ENCODE measurements at places on chromosomes 7 and 10.

GRCh38 chr7:4345004-4345403, 337.1 kb upstream of the FOXK1 start:
- DNase-seq = no peak

DNA sequence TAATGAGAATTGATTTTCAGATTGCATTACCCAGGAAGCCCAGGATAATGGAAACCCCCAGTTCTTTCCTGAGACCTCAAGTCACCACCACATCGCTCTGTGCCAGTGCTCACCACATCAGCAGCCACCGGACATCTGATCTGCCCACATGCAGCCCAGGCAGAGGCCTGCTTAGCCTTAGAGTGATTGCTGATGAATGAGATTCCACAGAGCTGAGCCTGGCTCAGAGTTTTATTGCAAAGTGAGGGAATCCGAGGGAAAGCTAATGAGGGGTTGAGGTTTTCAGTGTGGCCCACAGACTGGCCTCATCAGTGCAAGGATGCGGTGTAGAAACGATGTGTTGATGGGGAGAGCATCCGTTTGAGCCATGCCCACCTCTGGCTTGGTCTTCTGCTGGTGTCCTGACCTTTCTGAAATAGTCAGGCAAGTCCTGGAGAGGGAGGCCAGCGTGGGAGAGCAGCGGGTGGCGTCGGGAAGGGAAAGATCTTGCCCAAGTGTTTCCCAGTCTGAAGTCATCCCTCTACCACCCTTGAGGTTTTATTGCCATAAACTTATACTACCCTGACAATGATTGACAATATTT, 120.3 kb downstream of the ITIH5 start:
- DNase-seq = no peak

DNA sequence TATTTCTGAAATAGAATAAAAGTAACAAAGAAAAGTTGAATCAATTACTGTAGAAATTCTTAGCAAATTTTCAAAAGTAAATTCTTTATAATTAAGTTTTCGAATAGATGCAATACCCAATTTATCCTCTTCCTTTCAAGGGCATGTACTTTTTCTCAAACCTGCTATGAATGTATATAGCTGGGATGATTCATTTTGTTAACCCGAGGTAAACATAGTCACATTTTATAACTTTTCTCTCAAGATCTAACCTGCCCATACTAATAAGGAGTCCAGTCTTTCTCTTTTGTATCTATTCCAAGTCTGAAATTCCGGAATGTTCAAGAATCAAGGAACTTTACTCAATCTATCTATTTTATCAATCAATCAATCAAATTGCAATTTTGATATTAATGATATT, 1072.9 kb downstream of the REEP3 start:
- no peak for DNase-seq

DNA sequence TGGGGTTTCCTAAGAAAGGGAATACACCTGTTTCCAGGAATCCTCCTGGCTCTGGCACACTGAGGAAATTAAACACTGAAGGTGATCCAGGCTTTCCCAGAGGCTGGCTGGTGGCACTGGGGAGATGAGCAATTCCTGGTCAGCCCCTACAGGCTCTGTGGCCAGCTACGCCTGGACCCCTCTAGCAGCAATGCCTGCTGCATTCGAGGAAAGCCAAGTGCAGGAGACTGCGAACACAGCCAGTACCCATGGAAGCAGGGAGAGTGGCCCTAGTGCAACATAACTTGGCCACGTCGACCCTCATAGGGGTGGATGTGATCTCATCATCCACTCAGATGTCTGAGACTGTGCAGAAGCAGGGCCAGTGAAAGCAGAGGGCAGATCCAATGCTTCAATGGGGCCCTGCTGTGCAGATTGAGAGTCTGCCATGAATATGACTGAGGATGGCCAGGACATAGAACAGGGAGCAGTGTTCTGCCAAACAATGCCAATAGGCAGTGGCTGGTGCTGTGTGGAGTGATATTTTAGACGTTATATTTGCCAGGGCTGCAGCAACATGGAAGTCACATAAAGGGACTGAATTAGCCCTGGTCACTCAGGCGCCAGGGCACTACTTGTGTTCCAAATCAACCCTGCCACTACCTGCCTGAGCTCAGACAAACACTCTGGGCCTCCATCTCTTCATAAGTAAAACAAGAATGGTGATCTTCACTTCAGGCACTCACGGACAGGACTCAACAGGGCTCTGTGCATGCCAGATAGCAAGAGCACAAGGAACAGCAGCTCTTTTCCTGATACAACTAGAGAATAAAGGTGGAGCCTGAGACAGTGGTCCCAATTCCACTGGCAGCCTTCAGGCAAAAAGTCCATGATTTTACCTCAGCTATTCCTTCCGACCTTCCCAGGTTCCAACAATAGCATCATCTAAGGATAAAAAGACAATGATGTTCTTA, 2.4 kb downstream of the ZNF488 start:
- no peak for DNase-seq

GRCh38 chr10:74189999-74190421, 39.0 kb downstream of the ADK start:
- no peak for DNase-seq

DNA sequence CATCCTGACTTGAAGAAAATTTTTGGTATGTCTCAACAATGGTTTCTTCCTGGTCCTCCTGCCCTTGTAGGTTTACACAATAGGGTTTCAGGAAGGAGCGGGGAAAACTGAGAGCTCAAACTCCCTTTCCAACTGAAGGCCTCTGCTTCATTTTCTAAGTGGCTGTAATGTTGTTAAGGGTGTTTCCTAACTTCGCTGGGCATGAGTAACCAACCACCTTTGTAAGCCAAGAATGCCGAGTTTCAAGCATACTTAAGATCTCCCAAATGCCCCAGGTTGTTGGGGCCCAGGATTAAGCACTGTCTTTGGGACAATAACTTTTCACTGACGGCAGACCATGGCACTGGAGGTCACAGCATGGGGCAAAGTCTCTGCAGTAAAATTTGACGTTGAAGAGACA, 33.6 kb upstream of the DRGX start:
- DNase-seq = no peak

GRCh38 chr10:132443983-132444876, 47.2 kb downstream of the PWWP2B start:
- DNase-seq = no peak

DNA sequence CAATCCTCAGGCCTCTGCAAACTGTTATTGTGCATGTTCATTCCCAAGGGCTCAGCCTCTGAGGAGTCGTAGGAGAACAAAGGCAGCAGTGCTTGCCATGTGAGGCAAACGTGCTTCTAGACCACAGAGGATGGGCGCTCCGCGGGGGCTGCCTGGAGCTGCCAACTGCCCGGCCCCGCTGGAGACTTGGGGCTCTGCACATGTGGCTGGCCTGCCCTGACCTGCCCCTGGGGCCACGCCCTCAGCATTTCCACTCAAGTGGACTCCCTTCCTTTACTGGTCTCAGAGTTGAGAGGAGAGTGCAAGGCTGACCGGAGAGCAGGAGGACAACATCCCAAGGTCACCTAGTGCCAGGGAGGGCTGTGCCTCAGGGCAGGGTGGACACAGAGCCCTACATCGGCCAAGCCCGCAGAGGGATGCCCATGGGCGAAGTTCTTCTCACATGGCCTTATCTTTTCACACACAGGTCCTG, 222.3 kb upstream of the ZNF32 start:
- DNase-seq = no peak

DNA sequence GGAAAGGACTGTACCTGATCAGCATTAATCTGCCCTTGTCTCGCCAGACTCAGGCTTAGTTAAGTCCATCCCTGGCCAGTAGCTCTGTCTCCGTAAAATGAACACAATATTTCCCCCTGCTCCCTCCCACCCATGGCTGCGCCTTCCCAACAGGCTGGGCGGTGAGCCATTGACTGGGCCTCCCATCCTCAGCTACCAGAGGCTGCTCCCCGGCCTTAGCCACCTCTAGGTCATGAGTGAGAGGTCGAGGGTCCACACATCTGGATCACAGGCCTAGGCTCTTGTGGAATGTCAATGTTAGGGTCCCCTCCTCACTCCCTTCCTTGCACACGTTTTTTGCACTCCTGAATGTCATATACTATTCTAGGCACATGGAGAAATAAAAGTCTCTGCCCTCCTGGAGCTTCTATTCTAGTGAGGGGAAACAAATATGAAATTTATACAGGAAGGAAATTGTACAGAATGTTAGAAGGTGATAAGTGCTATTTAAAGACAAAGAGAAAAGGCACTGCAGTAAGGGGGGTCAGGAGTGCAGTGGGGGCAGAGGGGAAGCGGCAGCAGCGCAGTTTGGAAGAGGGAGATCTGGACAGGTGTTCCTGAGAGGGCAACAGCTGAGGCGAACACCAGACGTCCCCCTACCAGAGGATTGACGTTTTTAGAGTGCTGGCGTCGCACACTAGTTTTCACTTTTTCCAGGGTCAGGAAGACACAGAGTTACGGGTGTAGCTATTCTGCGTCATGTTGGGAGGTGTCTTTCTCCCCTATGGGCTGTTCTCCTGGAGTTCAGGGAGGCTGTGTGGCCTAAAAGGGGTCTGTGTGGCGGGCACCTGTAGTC, 17.2 kb upstream of the EIF5AL1 start:
- no peak for DNase-seq

DNA sequence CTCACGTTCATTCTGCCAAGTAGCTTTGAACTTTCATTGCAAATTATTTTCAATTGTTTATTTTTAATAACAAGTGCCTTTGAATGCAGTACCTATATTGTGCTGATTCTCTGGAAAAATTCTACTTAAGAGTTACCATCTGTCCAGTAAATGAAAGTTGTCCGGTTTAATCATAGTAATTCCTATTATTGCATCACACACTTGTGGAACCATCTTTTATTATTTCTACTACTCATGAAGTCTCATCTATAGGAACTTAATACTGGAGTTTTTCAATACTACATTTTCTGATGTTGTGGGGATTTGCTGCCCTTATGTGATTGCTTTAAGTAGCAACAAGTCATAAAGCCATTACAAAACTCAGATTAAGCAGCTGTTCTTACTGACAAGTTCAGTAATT, 16.5 kb upstream of the SKAP2 start:
- no peak for DNase-seq

DNA sequence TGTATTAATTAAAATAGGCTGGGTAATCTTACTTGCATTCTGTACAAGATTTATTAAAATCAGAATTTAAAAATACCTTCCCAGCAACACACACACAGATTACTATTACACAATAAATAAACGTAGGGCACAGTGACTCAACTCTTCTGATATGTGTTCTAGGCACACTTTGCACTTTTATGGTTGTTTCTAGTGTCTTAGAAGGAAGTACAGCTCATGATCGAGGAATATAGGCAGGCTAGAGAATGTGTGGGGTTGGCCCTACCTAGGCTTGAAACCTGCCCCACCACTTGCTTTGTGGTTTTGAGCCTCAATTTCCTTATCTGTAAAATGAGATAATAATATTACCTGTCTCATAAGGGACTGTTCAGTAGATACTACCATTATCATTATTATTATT, 30.5 kb downstream of the ARMC3 start:
- DNase-seq = no peak

DNA sequence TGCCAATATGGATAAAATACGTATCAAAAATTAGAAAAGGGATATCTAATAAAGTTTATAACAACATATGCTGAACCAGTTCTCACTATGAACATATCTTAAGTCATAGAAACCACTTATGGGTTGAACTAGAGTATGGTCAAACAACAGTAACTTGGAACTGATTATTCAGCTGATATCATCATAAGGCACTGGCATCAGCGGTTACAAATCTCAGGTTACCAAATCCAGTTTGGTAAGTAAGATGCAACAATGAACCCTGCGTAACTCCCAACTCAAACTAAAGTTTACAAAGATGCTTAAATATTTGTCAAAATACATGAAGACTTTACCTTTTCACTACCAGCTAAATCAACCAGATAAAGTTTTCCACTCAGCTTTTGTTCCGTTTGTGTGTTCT, 19.3 kb downstream of the KIF5B start:
- DNase-seq = no peak

- no peak for DNase-seq
Observed at GRCh38 chr10:19815731-19816410, 361 bp upstream of the PLXDC2 start.

DNA sequence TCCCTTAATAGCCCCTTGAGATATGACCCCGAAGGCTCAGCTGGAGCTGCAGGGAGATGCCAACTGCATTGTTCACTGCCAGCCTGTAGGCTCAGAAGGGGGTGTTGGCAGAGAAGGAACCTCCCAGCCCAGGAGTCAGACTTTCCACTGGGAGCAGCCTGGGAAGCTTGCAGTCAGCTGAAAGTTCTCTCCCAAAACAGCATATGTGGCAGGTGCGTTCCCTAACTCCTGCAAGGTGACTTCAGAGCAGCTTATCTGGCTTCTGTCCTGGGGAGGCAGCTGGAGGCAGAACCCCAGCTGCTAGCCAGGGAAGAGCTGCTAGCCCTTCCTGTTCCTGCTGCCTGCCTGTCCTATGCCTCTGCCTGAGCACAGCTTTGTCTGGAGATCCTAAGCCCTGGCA, 8.1 kb downstream of the SFTPA2 start:
- DNase-seq = no peak

DNA sequence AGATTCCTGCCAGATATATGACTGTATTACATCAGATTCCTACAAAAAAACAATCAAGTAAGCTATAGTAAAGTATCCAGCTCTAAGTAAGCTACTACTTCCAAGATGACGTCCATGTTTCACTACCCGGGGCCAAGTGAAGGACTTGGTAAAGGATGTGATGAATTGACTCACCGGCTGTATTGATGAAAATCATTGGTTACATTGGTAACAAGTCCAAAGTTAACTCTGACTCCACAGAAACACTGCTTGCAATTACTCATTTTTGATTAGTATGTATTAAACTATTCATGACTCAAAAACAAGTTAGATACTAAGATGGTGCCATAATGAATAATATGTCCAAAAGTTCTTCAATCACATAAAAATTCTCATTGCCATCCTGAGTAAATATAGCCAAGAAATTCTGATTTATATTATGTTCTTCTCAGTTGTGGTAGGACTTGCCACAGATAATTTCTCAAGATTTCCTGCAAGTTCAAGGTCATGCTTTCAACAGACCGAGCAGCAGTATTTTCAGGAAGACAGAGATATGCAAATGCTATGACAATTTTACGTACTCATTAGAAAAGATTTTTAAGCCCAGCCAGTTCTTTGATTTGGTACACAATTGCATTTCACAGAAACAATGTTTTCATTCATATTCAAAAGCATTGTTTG, 12.6 kb upstream of the DNAJC1 start:
- no peak for DNase-seq

- no peak for DNase-seq
Observed at GRCh38 chr7:22672846-22673680, 53.9 kb upstream of the IL6 start.

GRCh38 chr10:7121154-7121797, 289.6 kb downstream of the SFMBT2 start:
- peak; percentile 63 for DNase-seq

DNA sequence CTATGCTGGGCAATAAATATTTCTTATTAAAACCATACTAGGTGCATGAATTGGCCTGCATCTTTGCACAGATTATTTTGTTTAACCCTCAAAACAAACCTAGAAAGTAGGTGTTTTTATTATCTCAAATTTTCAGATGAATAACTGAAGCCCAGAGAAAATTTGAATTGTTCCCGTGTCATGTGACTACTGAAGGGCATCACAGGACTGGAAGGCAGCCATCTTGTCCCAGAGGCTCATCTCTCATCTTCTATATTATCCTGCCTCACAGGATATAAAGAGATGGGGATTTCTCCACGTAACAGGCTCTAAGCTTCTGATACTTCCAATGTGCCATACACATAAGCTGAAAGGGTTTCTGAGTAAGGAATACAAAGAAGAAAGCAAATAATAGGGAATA, 84.0 kb upstream of the ODAD2 start:
- DNase-seq = no peak
